ELF-1 (cell line): ENCODE measurements at places on chromosomes 3 and 15.

DNA sequence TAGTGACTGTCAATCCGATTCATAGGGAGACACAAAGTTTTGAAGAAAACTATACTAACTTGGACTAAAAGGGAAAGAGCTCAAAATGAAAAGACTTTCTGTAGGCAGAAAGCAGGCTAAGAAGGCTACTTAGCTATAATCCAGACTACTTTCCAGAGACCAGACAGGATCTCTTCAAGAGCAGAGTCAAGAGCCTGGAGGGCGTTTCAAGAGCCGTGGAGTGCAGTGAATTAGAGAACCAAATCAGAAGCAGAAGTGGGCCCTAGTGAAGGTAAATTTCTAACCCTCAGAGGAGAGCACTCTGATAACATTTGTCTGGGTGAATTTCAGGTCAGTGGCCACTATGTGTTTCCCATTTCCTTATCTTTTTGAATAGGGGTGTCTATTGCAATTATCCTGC, 76.4 kb downstream of the CGGBP1 start:
- DNase-seq = no peak

DNA sequence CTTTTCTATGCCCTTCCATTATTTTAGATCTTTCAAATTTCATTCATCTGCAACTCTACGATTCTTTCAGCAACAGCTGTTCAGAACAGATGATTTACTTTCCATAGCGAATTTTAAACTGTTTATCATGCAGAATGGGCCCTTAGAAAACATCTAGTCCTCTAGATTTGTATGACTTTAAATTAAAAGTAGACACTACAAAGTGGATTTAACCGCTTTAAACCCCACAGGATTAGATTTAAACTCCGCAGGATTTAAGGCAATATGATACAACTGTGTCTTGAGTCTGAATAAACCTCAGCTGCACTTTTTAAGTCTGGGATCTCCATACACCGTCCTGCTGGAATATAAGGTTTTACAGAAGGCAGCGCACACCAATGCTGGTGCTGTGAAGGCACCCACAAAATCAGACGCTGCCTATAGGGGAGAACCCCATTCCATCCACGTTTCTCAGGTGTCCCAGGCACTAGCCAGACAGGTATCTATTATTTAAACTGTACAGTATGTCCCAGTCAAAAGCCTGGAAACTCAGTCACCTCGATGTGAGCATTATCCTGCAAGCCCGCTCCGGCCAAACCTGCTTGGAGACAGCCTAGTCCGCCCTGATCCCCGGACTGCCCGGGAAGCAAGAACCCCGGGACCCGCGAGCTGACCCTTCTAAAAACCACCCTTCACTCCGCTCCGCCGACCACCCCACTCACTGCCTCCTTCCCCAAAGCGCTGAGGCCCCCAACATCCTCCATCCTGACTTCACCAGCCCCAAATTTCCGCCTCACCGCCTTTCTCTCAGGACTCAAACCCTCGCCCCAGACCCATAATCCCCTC, 768 bp downstream of the ANO10 start:
- peak; percentile 46 for DNase-seq

GRCh38 chr15:93894438-93895036, 336.8 kb upstream of the MCTP2 start:
- no peak for DNase-seq

GRCh38 chr3:140927279-140928069, 14.2 kb upstream of the SLC25A36 start:
- DNase-seq = peak; percentile 38

GRCh38 chr3:64104691-64105111, 81.4 kb upstream of the PSMD6 start:
- DNase-seq = no peak
